Activated CD4-positive, alpha-beta T cell treated with anti-CD3 and anti-CD28 coated beads, Interleukin-2, amount 10 ng/mL, durations not matched to agents 24 days and 14 days (primary cell): ENCODE measurements at places on chromosomes 11 and 22. TPM values are rescaled to one million over a fixed set of nuclear protein-coding genes. Genes with fewer than 3 reads are reported as not detected.

- H3K27ac ChIP-seq, result peak overlapping the region; percentile 97
- peak overlapping the region; percentile 92 for H3K4me3 ChIP-seq
- no peaks in the 10 kb centered on the region for H3K27me3 ChIP-seq
- peaks cover 9% of the 10 kb centered on the region for H3K36me3 ChIP-seq
Observed at GRCh38 chr22:37675930-37676735, 697 bp downstream of the LGALS1 start.

DNA sequence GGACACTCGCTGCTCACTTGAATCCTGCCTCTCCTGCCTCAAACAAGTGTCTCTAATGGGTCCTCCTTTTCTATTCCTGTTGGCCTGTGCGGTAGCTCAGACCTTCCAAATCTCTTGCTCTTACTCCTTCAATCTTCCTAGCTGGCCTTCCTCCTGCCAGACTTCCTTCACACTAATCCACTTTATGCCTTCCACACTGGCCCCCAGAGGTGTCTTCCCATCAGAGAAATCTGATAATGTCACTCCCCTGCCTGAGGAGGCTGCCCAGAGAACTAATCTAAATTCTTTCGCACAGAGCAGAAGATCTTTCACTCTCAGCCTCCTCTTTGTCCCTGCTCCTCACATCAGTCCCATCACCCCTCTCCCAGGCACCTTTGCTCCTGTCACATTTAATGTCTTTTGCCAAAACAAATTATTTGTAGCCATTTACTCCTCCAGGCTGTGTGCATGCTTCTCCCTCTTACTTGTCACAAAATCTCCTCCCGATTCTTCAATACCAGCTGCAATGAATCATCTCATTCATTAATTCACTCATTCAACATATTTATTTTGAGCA lies 175.7 kb downstream of the MAML2 start:
- peak overlapping the region; percentile 31 for H3K27ac ChIP-seq
- H3K4me1 ChIP-seq, result peaks cover 41% of the 10 kb centered on the region
- no peak for DNase-seq
- H3K27me3 ChIP-seq, result no peaks in the 10 kb centered on the region
- peaks cover 10% of the 10 kb centered on the region for H3K36me3 ChIP-seq

- peaks cover 3% of the 10 kb centered on the region for H3K27me3 ChIP-seq
- no peak overlapping the region for H3K27ac ChIP-seq
- no peaks in the 10 kb centered on the region for H3K36me3 ChIP-seq
- H3K4me3 ChIP-seq, result no peak overlapping the region
Observed at GRCh38 chr22:20262582-20263147, 5.5 kb downstream of the RTN4R start.

Gene SCGB1A1
- total RNA-seq, result not detected in 2 replicates

Gene ANO3
- total RNA-seq, result not detected in 2 replicates

- H3K4me3 ChIP-seq, result no peak overlapping the region
- H3K27me3 ChIP-seq, result no peaks in the 10 kb centered on the region
- H3K4me1 ChIP-seq, result no peaks in the 10 kb centered on the region
- H3K27ac ChIP-seq, result no peak overlapping the region
- no peaks in the 10 kb centered on the region for H3K36me3 ChIP-seq
Observed at GRCh38 chr11:27294654-27295053, 68.4 kb downstream of the CCDC34 start.

DNA sequence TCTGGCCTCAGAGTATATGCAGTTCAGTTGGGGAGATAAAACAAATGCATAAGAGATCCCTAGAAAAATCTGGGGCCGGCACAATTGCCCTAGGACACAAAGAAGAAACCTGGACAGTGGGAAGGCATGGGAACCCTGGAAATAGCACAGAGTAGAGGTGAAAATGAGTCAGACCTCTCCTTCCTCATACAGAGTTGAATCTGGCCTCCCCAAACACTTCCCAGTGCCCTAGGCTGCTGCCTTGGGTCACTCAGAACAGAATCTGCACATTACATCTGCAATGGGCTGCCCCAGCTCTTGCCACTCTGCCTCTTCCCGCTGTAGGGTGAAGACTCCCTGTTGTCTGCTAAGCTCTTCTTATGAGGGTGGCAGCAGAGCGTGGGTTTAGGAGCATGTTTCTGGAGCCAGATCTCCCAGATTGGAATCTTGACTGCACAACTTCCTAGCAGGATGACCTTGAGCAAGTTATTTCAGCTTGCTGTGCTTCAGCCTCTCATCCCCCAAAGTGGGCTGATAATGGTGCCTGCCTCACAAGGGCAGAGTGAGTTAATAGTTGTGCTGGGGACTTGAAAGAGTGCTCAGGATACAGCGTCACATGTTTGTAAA lies 47.1 kb upstream of the NECTIN1 start:
- DNase-seq, result no peak
- H3K4me3 ChIP-seq, result no peak overlapping the region
- H3K4me1 ChIP-seq, result no peaks in the 10 kb centered on the region
- H3K27ac ChIP-seq, result no peak overlapping the region

Gene APOA4
- total RNA-seq, result not detected in 2 replicates

GRCh38 chr22:23402275-23403151 lies 177.6 kb downstream of the IGLL1 start:
- no peaks in the 10 kb centered on the region for H3K36me3 ChIP-seq
- no peak overlapping the region for H3K4me3 ChIP-seq
- peaks cover 4% of the 10 kb centered on the region for H3K27me3 ChIP-seq
- no peaks in the 10 kb centered on the region for H3K4me1 ChIP-seq

- H3K36me3 ChIP-seq, result peaks cover 28% of the 10 kb centered on the region
- no peak for DNase-seq
- H3K27ac ChIP-seq, result no peak overlapping the region
- no peak overlapping the region for H3K4me3 ChIP-seq
- peaks cover 2% of the 10 kb centered on the region for H3K4me1 ChIP-seq
Observed at GRCh38 chr22:17607891-17608521, 20.5 kb downstream of the ATP6V1E1 start.

Gene PAX6
- not detected in 2 replicates for total RNA-seq

GRCh38 chr22:23204541-23205157 lies 24.3 kb downstream of the BCR start:
- DNase-seq, result no peak
- peaks cover 12% of the 10 kb centered on the region for H3K36me3 ChIP-seq
- no peaks in the 10 kb centered on the region for H3K27me3 ChIP-seq
- no peak overlapping the region for H3K4me3 ChIP-seq
- H3K4me1 ChIP-seq, result peaks cover 6% of the 10 kb centered on the region
